ENCODE measurements at places on chromosomes 6 and 20.

GRCh38 chr6:97215157-97215769 lies 67.8 kb downstream of the MMS22L start:
- DNase-seq = peak; percentile 57

DNA sequence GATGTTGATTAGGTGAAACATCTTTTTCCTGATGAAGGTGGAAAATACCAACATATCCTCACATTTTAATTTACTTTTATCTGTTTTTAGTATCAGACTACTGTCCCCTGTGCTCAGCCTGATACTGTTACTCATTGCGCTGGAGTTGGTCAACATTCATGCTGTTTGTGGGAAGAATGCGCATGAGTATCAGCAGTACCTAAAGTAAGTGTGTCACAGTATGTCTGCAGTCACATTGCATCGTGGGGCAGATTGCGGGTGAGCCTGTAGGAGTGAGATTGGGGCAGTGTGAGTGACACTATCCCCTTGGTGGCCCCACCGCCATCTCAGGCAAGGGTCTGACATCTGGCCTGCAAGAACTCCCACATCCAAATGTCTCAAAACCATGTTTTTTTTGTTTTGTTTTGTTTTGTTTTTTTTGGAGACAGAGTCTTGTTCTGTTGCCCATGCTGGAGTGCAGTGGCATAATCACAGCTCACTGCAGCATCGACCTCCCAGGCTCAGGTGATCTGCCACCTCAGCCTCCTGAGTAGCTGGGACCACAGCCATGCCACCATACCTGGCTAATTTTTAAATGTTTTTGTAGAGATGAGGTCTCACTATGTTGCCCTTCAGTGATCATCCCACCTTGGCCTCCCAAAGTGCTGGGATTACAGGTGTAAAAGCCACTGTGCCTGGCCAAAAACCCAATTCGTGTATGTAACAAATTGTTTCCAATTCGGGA lies 27.8 kb downstream of the ERMARD start:
- no peak for DNase-seq

DNA sequence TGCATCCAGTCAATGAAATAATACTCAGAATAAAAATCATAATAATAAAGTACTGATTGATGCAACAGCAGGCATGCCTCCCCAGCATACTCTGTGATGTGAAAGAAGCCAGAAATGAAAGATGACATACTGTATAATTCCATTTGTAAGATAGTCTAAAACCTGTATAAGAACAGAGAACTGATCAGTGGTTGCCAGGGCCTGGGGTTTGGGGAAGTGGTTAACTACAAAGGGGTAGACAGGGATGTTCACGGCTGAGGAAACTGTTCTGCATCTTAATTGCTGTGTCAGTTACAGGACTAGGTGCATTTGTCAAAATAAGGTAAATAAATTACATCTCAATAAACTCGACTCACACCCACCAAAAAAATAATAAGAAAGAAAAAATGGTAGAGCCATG lies 81.3 kb upstream of the BMP2 start:
- DNase-seq = no peak

- no peak for DNase-seq
Measured at GRCh38 chr6:20109526-20109925, 102.7 kb downstream of the MBOAT1 start.

GRCh38 chr6:121338366-121338765 lies 4.1 kb upstream of the TBC1D32 start:
- no peak for DNase-seq

DNA sequence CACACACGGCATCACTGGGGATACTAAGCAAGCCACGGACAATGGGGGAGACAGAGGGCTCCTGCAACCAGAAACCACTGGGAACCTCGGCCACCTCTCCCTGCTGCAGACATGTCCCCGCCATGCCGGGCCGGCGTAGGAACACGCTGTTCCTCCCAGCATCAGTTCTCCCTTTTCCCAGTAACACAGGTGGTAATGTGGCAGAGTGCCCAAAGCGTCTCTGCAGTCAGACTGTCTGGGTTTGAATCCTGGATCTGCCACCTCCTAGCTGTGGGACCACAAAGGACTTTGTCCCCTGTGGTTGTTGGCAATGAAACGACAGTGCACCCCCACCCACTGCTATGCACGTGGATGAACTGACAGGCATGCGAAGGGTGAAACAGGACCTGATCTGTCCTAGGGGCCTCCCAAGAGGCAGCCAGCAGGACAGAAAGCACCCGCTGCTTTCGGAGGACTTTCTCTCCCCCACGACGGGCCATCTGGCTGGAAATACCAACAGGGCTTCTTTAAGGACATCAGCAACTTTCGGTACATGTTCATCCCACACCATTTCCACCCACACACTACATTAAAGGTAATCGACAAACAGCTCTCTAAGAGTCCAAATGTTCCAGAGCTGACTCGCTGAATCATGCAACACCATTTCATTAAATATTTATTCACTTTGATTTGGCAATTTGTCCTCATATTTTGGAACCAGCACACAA lies 74.1 kb downstream of the SULF2 start:
- DNase-seq = no peak

DNA sequence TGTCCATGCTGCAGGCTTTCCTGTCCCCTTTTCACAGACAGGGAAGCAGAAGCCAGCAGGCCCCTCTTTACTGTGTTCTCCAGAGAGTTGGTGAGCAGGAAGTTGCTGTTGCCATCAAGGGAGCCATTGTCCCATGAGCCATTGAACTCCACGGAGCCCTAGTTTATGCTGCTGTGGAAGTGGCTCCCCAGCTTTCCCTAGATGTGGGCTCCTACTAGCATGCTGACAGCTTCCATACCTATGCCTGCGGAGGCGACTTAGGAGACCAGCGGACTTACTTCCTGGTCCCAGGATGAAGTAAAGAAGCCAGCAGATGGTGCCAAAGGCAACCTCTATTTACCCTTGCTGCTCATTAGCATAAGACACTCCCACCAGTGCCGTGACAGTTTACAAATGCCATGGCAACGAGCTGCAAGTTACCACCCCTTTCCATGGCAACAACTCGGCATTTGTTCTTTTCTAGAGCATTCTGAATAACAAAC lies 30.8 kb upstream of the FKBP1A start:
- DNase-seq = peak; percentile 82

- DNase-seq = peak; percentile 47
Measured at GRCh38 chr6:144667532-144668503, 382.7 kb downstream of the UTRN start.

GRCh38 chr6:24583463-24584381 lies 62.3 kb downstream of the KIAA0319 start:
- DNase-seq = peak; percentile 69

- DNase-seq = no peak
Measured at GRCh38 chr6:85113934-85114580, 335.8 kb upstream of the NT5E start.

GRCh38 chr20:1327241-1327653 lies 1.7 kb downstream of the SDCBP2 start:
- peak; percentile 92 for DNase-seq

DNA sequence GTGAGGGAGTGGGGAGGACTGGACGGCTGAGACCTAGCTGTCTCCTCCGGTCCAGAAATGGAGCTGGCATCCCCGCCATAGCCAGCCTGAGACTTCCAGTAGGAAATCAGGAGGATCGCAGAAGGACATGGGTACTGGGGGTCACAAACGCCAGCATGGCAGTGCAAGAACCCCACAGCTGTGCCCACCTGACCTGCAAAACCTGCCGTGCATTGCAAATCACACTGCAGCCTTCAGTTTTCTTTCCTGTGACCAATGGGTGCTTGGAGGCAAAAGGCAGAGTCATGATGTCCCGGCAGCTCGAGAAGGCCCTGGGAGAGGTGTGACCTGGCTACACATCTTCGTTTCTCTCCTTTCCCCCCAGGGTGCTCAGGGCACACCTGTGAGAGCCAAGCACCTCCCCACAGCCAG lies 23.3 kb upstream of the PHACTR3 start:
- DNase-seq = no peak

GRCh38 chr6:129181001-129181400 lies 298.1 kb downstream of the LAMA2 start:
- DNase-seq = no peak

GRCh38 chr6:2007165-2007564 lies 238.2 kb downstream of the GMDS start:
- DNase-seq = no peak

DNA sequence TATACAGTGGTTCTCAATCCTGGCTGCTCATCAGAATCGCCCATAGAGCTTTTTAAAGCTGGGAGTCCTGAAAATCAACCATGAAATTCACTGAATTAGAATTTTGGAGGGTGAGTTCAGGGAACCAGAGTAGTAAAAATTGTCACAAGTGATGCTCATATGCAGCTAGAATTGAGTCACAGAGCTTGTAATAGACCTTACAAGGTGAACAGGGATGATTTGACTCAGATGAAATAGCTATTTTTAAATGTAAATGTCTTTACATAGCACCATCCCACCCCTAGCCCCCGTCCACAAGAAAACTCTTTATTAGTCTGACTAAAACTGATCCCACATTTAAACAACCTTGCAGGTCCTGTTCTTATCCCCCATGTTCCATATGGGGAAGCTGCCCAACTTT lies 531.7 kb downstream of the LMBRD1 start:
- no peak for DNase-seq

- no peak for DNase-seq
Measured at GRCh38 chr20:11017446-11017845, 343.6 kb upstream of the JAG1 start.

DNA sequence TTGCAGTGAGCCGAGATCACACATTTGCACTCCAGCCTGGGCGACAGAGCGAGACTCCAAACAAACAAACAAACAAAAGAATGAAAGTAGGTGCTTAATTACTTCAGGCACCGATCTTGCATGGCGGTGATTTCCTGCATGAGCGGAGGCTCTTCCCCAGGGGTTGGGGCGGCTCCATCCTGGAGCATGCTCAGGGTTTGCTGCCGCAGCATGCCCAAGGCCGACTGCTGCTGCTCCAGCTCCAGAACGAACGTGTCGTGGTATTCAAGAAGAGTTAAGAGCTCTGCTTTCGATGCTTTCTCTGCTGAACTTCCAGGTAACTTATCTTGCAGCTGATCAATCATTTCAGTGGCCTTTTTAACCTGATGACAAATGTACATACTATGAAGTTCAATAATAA lies 313.8 kb downstream of the SYNE1 start:
- no peak for DNase-seq

- DNase-seq = no peak
Measured at GRCh38 chr20:51154708-51155690, 132.1 kb upstream of the KCNG1 start.

DNA sequence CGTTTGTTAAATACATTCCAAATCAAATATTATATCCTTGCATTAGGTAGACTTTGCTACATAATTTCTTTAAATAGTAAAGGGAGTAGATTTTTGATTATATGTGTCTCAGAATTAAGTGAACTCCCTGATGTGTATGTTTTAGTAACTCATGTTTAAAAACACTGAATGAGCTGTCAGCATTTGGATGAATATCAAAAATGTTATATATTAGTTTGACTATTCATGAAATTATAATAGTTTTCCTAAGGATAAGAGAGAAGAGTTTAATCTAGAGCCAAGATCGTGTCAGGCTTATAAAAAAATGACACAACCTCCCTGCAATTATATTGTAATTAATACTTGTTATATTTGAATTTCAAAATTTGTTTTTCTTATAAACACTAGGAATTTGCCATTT lies 195.2 kb downstream of the COL19A1 start:
- no peak for DNase-seq

- no peak for DNase-seq
Measured at GRCh38 chr20:4412216-4412615, 309.5 kb upstream of the PRND start.

GRCh38 chr6:158040051-158040803 lies 58.6 kb downstream of the SYNJ2 start:
- peak; percentile 70 for DNase-seq

GRCh38 chr20:23116311-23117089 lies 30.4 kb upstream of the CD93 start:
- DNase-seq = peak; percentile 60

- DNase-seq = no peak
Measured at GRCh38 chr6:104623052-104623690, 236.5 kb downstream of the HACE1 start.

DNA sequence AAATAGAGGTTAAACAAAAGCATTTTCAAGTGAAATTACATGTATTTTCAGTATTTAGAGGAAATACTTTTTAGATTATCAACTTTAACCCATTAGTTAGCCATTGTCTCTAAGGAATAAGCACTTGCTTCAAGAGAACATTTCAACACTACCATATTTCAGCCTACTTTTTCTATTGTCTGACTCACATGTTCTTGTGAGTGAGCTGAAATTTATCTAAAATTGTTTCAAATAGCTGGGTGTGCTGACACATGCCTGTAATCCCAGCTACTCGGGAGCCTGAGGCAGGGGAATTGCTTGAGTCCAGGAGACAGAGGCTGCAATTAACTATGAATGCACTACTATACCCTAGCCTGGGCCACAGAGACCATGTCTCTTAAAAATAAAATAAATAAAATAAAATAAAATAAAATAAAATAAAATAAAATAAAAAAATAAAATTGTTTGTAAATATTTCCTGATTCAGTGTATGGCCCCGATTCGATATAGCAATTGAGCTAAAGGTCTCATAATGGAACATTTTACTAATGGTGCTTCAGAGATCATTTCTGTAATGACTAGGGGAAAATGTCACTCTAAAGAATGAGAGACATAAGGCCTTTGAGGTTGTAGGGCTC lies 324.6 kb upstream of the PLCB4 start:
- DNase-seq = no peak

DNA sequence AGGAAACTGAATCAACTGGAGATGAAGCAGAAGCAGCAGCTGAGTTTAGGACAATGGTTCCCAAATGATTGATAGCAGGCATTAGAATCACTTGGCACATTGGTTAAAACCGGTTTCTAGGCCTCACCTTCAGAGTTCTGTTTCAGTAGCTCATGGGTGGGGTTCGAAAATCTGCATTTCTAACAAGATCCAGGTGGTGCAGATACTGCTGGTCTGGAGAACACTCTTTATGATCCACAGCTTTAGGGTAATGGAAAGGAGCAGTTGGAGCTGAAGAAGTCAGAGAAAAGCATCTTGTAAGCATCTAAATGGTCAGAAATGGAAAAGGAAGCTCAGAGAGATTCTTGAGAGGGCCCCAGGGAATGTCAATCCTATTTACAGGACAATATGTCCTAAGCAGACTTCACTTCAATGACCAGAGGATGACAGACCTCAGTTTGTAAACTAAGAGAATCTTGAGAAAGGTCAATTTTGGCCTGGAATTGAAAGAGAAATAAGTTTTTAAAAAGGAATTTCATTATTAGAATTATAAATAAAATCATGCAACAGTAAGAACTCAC lies 8.5 kb downstream of the TSPYL1 start:
- DNase-seq = no peak
